Activated CD8-positive, alpha-beta memory T cell treated with anti-CD3 and anti-CD28 coated beads for 1 hour (primary cell): ENCODE measurements at places on chromosomes 4 and X.

DNA sequence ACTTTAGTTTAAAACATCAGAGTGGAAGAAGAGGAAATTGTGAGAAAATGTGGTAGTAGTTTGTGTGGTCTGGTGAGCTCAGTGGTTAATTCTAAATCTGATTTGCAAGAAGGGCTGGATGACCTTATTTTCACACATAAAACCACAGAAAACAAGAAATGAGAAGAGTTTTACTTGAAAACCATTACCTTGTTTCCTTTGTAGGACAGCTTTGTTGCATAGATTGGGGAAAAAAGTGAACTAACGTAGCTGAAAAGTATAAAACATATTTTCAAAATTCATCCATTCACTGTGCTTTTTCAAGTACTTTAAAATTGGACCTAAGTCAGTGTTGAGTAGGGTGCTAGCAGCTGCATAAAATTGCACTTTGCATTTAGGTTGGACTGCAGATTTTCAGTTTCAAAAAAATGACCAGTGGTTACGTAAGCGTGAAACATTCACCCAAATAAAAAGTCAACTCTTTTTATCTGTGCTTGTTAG lies 211.3 kb downstream of the ARHGAP10 start:
- DNase-seq = no peak

GRCh38 chr4:163591614-163592020 lies 97.1 kb downstream of the TMA16 start:
- DNase-seq = no peak

DNA sequence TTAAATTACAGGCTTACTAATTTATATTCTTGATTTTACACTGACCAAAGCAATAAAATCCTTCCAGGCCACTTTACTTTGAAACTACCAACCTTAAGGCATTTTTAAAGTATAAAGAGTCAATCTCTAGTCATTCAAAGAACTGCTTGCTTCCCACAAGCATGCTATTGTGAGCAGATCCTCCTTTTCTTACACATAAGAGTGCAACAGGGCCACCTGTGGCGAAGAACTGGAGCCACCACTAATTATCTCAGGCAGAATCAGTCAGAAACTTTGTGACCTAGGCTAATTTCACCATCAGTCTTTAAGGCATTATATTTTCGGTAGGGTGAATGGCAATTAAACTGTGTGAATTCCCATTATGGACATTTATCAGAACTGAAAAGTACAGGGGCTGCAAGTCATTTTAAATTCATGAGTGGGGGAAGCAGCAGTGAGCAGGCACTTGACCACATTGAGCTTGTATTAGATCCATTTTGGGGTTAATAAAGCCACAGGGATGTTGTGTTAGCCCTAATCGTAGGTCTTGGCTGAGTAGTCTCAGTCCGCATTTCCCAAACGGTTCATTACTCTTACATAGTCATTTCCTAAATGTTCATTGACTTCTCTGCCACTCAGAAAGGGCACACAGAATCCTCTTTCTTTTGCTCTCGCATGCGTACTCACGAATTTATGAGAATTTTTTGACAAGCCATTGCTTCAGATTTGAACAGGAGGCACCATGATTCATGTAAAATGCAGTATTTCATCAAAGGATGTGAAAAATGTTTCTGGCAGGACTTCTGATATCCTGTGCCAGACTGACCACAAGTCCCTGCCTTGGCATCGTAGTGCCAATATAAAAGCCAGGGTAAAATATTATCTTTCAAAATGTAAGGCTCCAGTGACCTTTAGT lies 39.8 kb downstream of the NPY2R start:
- no peak for DNase-seq

GRCh38 chr4:2511645-2512131 lies 24.8 kb upstream of the FAM193A start:
- no peak for DNase-seq

DNA sequence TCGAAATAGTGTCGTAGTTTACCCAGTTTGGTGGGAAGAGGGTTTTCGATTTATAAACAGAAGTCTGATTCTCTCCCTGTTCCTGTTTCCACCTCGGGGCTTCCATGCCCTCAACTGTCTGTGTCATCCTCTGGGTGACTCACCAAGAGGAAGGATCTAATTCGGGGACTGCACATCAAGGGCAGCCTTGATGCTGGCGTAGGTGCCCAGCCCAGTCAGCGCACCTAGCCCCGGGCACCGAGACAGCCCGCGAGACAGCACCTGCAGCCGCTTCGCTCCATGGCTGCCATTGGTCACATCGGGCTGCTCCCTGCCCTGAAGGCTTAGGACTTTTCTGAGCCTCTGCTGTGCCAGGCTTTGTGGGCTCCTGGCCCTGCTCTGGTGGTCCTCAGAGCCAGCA lies 7.7 kb downstream of the ABCD1 start:
- no peak for DNase-seq

DNA sequence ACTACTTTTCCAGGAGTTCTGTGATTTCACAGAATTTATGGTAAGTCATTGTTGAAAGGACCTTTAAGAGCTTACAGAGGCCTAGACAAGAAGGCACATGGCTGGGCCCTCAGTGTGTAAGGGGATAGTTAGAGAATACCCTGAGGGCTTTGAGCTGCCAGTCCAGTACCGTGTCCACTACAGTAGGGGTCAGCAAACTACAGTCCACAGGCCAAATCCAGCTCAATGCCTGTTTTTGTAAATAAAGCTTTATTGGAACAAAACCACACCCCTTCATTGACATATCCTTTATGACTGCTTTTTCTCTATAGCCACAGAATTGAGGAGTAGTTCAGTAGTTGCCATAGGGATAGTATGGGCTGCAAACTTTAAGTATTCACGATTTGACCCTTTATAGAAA lies 176.2 kb downstream of the MID1 start:
- DNase-seq = no peak

DNA sequence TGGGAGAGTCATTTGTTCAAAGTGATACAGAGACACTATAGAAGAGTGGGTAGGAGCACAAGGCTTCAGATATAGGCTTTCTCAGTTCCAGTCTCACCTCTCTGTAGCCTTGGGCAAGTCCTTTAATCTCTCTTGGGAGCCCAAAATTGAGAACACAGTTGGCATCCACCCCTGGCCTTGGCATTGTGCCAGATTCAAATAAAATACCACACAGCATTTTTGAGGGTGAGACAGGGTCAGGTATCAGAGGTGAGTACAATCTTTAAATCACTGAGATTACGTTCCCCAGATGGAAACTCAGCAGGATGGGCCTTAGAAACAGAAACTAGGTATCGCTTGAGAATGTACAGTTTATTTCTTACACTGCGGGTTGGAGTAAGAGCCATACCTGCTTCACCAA lies 25.2 kb upstream of the SMIM10L2A start:
- DNase-seq = no peak

GRCh38 chr4:105808750-105809041 lies 86.6 kb upstream of the NPNT start:
- no peak for DNase-seq

- DNase-seq = no peak
These were observed 157.3 kb downstream of the TMA16 start for GRCh38 chr4:163651761-163652160.

DNA sequence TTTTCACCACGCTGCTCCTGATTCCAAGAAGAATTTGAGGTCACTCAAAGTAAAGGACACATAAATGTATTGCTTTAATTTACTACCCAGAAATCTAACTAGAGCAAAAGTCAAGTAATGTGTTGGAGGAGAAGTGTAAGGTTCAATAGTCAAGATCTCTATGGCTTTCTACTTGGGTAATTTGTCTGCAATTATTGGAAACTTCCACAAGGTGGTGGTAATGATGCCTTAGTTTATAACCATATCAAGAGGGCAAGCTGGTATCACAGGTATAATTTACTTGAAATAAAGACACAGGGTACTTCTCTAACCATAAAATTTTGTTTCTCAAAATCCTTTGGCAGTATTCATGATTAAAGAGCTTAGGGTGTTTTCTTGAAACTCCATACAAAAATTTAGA lies 10.2 kb upstream of the GRIA3 start:
- DNase-seq = no peak

- DNase-seq = no peak
These were observed 27.9 kb downstream of the AMOT start for GRCh38 chrX:112812741-112813140.

DNA sequence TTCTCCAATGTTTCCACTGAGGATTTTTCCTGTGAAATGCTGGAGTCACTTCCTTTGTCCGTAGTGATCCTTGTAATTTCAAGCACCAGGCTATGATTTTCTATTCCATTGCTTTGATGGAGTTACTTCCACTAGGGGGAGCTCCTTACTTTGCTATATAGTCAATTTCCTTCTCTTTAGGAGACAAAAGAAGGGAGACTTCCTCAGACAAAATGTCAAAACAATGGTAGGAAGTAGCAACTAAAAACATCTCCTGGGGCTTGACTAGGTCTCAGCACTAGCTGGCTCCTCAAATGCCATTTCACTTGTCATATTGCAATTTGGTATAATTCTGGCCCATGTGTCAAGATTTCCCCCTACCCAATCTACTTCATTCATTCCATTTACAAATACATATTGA lies 24.1 kb downstream of the ZCCHC12 start:
- DNase-seq = no peak

GRCh38 chr4:127509155-127509554 lies 123.6 kb upstream of the INTU start:
- DNase-seq = no peak

DNA sequence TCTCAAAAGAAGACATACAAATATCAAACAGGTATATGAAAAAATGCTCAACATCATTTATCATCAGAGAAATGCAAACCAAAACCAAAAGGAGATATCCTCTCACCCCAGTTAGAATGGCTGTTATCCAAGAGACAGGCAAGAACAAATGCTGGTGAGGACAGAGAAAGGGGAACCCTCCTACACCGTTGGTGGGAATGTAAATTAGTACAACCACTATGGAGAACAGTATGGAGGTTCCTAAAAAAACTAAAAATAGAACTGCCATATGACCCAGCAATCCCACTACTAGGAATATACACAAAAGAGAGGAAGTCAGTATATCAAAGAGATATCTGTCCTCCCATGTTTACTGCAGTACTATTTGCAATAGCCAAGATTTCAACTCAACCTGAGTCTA lies 83.5 kb downstream of the CDS1 start:
- DNase-seq = no peak

DNA sequence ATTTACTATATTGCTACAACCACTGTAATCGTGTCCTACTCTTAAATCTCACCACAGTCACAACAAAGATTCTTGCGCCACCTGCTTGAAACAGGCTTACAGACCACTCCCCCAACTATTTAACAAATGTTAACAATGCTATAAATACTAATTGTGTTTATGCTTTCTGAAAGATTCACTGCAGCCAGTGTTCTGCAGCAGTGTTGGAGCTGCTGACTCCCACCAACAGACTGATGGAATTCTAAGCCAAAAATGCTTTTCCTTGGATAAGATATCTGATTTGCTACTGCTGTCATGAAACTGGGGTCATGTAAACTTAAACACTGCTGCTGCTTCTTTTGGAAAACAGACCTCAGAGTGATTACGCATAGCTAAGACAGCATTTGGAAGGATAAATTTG lies 244.2 kb upstream of the MAB21L2 start:
- DNase-seq = no peak
